ENCODE measurements at places on chromosomes 16 and 17.
A peak's percentile ranks its signal among the peaks of the same experiment; 100 is the strongest.

DNA sequence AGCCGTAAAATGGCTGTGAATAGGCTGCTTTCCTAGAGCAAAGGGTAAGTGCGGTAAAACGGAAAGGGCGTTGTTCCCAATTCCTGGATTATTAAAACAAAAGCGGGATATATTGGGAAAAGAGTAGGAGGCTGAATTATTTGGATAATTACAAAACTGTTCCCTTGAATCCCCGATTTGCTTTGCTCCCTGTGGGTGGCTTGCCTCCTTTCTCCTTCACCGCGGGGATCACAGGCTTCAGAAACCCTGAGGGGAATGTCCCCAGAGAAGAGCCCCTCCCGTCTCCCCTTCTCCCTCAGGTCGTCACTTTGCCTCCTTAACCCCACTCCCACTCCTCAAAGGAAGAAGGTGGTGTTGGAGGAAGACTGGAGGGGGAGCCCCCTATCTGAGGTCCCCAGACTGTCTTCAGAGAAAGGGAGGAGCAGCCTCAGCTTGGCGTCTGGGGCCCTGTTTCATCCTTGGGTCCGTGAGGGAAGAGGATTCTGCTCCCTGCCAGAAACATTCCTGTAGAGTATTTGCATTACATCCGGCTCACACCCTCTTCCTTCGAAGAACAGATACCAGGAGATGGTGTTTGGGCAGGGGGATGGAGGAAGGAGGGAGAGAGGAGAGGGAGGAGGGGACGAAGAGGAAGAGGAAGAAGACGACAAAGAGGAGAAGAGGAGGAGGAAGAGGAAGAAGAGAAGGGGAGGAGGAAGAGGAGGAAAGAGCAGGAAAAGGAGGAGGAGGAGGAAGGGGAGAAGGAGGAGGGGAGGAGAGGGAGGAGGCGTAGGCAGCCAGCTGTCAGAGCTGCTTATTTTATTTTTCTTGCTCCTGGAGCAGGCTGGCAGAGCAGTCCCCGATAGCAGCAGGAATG lies 31.8 kb downstream of the MRM1 start:
- no peak for DNase-seq

DNA sequence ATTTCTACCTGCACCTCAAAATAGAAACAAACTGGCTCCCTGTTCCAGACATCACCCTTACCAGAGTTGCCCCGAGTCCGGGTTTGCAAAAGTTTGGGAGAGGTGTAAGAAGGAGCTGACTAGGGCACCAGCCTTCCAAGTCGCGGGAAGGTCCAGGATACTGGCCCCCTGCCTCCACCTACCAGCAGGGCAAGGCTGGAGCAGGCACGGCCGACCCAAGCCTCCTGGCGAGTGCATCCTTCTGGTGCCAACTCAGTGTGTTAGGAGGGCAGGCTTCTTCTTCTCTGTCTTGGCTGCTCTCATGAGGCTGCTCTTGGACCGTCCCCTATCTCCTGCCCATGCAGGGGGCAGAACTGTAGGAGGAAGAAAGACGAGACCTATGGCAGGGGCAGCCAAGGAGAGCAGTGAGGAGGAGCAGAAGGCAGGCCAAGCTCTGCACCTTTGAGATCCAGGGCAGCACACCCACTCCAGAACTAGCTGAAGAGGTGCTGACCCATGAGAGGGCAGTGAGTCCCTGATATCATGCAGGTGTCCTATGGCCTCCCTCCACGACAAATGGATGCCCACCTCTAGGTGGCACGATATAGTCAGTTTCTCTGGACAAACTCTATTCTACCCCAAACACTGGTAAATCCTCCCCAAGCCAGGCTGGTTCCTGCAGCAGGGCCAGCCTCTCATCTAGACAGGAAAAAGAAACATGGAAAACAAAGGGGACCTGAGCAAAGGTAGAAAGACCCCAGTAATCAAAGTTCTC lies 54.4 kb downstream of the CYTH1 start:
- DNase-seq: no peak

DNA sequence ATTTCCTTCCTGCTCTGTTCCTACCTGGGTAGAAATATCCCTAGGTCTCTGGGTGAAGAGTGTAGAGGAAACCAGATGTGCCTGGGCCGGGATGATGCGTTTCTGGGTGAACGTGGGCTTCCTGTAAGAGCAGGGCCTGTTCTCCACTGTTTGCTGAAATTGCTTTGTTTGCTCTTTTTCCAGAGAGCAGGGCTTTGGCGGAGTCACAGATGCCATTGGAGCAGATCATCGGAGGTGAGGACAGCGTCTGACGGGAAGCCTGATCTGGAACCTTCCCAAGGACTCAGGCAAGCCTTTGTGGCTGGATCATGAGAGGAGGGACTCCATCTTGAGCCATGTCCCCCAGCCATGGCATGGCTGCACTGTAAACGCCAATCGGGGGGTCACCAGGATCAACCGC lies 15.4 kb downstream of the DHODH start:
- DNase-seq: no peak

GRCh38 chr17:41478237-41478636 lies 2.7 kb downstream of the KRT35 start:
- DNase-seq: no peak

GRCh38 chr17:55304171-55304859 lies 39.6 kb downstream of the HLF start:
- DNase-seq: no peak

GRCh38 chr17:50100921-50101345 lies 5.8 kb downstream of the PDK2 start:
- no peak for DNase-seq

- no peak for DNase-seq
Measured at GRCh38 chr17:42548993-42549755, 3.5 kb upstream of the HSD17B1 start.

DNA sequence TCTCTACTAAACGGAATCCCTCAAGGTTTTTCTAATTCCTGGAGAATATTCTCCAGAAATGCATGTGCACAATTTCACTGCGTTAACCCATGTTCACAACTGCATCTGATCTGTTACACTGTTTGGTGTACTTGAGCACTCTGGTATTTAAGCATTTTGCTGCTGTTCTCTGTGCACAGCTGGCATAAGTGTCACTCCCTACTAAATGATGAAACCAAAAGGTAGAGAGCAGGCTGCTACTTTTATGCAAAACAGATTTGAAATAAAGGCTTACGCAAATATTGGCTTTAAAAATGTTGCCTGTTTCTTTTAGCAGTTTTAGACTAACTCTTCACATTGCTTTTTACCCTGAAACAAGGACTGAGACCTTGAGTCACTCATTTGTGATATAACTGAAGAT lies 41.7 kb downstream of the ESRP2 start:
- DNase-seq: no peak

- DNase-seq: peak; percentile 67
Measured at GRCh38 chr17:78409191-78409928, 30.9 kb downstream of the PGS1 start.

DNA sequence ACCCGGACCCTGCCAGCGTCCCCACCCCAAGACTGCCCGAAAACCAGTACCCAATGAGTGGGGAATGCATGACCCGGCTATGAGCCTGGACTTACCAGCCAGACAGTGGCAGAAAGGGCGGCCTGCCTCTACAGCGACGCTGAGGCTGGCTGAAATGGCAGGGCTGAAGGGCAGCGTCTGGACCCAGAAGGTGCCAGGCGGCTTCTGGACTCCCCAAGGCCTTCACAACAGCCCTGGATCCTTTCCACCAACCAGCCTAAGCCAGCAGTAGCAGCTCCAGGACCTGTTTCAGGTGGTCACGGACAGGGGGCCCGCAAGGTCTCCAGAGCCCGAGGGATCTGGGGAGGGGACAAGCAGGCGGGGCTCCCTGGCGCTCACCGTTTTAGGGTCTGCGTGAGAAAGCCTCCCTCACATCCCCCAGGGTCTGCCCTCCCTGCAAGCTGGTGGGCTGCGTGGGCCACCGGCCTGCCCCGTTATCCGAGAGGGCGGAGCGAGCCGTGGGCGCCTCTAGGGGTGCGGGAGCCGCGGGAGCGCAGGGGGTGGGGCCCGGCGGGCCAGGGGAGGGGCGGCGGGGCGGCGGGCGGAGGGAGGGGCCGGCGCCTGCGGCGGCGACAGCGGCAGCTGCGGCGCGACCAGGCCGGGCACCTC lies at the start of gene RIPOR1:
Gene RIPOR1, plus strand, starts transcription at position 608 of the 648 bp plus-strand sequence. CDS start 9,618 bp downstream, outside the sequence.
- peak; percentile 70 for DNase-seq

GRCh38 chr17:42913522-42913921 lies 12.9 kb downstream of the G6PC1 start:
- DNase-seq: no peak

- peak; percentile 94 for DNase-seq
Measured at GRCh38 chr17:77872714-77873499, 85.6 kb upstream of the TNRC6C start.

DNA sequence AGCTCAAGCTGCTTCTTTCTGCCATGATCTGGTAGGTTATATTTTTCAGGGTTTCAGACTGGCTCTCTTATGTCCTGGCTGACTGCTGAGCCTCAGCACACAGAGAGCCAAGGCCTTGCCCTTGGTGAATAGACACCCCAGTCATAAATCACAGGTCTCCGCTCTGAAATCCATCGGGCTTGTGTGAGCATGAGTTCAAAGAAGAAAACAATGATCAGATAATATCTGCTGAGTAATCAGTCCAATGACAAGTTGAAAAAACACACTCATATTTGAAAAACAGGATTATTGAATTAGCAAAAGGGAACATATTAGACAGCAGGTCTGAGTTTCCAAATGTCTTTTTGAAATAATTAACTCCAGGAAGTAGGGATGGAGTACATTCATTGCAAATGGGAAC lies 51.1 kb upstream of the NDRG4 start:
- no peak for DNase-seq

DNA sequence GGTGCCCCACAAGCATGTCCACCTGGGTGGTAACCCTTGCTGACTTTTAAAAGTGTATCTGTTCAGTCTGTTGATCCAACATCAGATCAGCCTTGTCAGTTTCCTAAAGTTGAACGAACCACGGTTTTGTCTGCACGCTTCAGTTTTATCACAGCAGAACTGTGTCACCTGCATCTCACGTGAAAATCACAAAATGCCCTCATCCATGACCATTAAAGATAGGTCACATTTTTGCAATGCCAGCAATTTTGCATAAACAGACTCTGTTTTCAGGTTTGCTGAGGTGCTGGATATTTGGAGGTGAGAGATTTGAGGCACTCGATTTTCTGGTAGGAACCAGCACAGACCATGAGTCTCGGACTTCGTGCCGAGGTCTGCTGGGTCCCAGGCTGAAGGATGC lies 3.0 kb downstream of the METRNL start:
- DNase-seq: no peak

DNA sequence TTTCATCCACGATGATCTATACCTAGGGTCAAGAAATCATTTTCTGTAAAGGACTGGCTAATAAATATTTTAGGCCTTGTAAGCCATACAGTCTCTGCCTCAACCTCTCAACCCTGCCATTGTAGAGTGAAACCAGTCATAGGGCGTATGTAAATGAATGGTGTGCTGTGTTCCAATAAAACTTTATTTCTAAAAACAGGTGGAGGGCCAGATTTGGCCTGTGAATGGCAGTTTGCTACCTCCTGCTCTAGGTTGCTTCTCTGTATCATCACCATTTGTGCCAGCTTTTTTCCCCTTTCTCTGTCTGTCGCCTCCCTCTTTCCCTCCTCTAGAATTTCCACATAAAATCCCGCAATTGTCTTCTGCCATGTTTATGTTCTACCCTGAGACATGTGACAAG lies 181.7 kb downstream of the XYLT1 start:
- DNase-seq: no peak

DNA sequence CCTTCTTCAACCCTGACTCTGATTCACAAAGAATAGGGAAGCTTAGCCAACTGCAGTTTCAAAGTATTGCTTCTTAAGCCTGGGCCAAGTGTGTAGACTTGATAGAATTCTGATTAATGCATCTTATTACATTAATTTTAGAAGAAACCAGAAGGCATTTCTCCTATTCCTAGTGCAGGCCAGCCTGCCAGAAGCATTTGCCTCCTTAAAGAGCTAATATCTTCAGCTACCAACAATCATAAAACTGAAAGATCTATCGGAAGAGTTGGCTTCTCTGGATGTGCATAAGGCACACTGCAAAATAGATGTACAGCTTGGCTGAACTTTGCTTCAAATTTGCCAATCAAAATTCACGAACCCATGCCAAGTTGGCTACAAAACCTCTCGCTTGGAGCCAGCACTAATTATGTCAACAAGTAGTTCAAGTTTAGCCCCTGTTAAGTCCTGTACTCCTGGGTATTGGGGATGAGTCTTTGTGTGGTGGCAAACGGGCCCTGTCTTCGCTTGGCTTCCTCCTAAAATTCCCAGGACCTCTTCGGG lies 717.8 kb downstream of the WWOX start:
- DNase-seq: no peak

DNA sequence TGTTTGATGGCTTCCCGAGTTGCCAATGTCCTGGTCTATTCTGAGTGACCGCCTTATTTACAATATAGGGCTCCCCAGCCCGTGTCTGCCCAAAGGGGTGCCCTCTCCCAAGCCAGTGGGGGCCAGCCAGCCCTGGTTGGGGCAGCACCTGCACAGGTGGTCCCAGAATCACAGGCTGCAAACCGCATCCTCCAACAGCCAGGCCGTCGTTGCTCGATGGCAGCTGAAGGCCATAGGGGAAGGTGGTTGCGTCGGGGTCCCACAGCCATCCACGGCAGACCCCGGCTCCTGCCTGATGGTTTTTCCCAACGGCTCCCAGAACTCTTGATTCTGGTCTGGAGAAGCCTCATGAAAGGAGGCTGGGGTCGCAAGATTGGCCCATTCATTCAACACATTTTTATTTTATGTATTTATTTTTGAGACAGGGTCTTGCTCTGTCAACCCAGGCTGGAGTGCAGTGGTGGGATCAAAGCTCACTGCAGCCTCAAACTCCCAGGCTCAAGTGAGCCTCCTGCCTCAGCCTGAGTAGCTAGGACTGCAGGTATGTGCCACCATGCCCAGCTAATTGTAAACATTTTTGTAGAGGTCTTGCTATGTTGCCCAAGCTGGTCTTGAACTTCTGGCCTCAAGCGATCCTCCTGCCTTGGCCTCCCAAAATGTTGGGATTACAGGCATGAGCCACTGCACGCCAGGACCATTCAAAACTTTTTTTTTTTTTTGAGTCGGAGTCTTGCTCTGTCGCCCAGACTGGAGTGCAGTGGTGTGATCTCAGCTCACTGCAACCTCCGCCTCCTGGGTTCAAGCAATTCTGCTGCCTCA lies 79.0 kb upstream of the TOB1 start:
- no peak for DNase-seq

DNA sequence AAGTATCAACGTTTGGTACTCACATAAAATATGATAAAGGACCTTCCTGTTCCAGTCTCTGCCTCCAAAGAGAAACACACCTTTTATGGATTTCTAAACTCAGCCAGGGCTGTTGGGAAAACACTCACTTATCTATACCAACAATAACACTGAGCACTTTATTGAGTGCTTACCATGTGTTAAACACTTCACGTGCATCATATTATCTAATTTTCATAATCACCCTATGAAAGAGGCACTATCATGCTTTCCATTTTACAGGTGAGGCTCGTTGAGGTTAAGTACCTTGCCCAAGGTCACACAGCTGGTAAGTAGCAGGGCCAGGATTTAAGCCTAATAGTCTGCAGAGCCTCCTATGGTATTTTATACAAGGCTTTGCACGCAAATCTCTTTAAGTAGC lies 251.5 kb upstream of the SOX9 start:
- DNase-seq: no peak

All from NCI-H82 (cell line).